ENCODE measurements at places on chromosomes 12 and 14.
A peak's percentile ranks its signal among the peaks of the same experiment; 100 is the strongest.

DNA sequence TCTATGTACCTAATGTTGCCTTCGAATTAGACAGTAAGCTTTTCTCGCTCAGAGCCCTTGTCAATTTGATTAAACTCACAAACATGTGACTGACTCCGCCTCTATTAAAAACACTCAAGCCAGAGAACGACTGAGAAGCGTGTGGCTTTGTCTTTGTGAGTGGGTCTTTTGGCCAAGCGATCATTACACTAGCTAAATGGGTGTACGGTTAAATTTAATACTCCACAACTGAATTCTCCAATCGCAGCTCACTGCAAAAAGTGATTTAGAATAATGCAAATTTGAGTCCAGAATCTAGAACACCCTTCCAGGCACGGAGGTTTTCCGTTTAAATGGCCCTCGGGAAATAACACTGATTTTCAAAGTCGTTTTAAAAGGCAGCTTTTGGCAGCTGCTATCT lies 253.7 kb downstream of the EFCAB11 start:
- DNase-seq = no peak

- DNase-seq = no peak
Measured at GRCh38 chr14:103067231-103067954, 10.0 kb upstream of the CDC42BPB start.

GRCh38 chr12:12095021-12095420 lies 24.3 kb downstream of the BCL2L14 start:
- DNase-seq = no peak

GRCh38 chr12:50520416-50521207 lies 15.8 kb downstream of the DIP2B start:
- no peak for DNase-seq

DNA sequence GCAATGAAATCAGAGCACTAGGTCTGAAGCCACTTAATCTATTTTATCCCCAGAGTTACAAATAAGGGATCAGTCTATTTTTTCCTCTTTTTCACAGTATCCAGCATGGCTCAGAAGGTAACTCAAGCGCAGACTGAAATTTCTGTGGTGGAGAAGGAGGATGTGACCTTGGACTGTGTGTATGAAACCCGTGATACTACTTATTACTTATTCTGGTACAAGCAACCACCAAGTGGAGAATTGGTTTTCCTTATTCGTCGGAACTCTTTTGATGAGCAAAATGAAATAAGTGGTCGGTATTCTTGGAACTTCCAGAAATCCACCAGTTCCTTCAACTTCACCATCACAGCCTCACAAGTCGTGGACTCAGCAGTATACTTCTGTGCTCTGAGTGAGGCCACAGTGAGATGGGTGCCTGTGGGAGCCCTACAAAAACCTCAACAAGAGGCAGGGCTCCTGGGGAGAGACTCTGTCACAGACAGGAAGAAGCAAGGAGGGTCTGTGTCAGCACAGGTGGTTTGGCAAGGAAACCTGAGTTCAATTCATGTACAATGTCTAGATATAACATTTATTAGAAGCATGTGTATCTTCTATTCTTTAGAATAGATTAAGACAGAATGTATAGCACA lies 334.3 kb upstream of the OR4E1 start:
- DNase-seq = no peak

GRCh38 chr14:91388551-91388975 lies 29.1 kb downstream of the CCDC88C start:
- DNase-seq = no peak

DNA sequence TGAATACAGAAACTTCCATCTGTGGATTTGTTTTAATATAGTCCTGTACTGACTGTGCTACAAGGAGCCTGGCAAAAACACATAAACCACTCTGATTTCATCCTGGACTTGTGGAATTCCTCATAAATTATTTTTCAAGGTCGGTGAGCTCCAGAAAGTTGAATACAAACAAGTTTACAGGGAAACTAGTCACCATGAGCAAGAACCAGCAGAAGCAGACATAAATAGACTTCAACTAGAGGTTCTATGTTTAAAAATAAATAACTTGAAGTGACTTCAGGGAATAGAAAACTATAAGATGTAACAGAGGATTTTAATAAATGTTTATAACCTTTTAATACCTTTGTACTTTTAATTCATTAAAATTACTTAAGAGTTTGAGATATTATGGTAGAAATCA lies 63.5 kb downstream of the EFCAB11 start:
- no peak for DNase-seq

GRCh38 chr14:21385188-21385904 lies 1.5 kb upstream of the SUPT16H start:
- DNase-seq = no peak

GRCh38 chr12:125249932-125250331 lies 184.7 kb downstream of the AACS start:
- no peak for DNase-seq

DNA sequence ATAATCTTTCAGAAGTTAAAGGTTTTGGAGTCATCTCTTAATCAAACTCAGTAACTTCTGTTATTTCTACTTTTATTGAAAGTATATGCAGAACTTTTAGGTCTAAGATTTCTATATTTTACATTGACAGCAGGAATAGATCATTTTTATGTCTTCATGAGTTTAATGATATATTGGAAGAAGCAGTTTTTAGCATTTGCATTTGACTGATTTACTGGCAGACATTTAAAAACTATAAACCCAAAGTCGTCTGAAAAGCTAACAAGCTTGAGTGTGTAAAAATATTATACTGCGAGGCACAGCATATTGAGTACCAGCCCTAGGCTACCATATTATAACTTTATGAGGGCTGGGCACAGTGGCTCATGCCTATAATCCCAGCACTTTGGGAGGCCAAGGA lies 214.0 kb upstream of the GARIN2 start:
- no peak for DNase-seq

- no peak for DNase-seq
Measured at GRCh38 chr14:52060080-52060479, 8.8 kb downstream of the NID2 start.

DNA sequence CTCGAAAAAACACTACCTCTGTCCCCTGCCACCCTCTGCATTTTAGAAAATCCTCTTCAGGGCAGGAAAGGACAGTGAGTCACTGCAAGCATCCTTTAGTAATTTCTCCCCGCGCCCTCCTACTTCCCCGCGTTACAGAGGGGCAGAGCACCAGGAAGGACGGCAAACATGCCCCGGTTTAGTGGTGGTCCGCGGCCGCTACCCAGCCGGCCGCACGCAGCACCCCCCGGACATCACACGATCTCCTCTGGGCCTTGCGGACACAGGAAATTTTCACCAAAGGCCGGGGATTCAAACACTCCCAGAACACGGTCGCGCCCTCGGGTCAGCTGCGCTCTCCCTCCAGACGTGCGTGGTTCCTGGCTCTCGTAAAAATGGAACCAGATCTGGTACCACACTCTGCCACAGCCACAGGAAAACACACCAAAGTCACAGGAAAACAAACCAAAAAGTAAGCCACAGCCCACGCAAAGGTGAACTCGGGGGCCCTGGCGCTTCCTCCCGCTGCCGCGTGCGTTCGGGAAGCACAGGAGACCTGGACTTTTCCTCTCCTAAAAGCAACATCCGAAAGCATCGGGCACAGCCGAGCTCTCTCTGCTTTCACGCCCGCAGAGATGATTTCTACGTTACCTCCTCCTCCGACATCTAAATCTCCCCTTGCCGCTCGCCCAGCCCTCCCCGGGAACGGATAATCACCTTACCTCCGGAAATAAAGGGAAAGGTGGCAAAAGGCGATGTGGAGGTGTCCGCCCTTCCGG lies 839 bp downstream of the SLC38A1 start:
- DNase-seq = peak; percentile 11

DNA sequence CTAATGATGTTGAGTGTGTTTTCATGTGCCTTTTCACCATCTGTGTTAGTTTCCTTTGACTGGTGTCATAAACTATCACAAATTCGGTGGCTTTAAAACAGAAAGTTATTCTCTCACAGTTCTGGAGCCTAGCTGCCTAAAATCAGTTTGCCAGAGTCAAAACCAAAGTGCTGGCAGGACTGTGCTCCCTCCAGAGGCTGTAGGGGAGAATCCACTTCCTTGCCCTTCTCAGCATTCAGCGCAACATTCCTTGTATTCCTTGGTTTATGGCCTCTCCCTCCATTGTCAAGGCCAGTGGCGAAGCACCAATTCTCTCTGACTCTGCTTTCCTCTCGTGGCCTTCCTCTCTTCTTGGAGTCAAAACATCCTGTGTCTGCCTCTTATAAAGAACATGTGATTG lies 174.2 kb upstream of the PDE3A start:
- no peak for DNase-seq

- no peak for DNase-seq
Measured at GRCh38 chr12:68451261-68452077, 119.3 kb upstream of the MDM1 start.

- no peak for DNase-seq
Measured at GRCh38 chr14:93319958-93320357, 12.9 kb downstream of the BTBD7 start.

DNA sequence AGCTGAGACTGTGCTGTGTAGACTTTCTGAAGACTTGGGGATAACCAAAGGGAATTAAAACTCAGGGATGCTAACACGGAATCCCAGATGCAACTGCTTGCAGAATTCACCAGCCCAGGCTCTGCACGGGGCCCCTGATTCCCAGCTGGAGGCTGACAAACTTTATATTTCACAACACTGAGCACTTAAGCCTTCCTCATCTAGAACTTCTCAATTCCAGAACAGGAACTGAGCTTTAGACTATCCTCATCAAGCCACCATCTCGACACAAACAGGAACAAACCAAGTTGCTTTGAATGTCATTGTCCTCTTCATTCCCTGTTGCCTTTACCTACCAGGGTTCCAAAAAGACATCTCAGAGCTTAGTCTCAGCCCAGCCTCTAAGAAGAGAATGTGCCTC lies 22.2 kb downstream of the CCDC63 start:
- no peak for DNase-seq

GRCh38 chr12:4562034-4562657 lies at the start of gene DYRK4:
Gene DYRK4 (plus strand): TSS chr12:4562208. CDS start chr12:4562246, 38 bp downstream.
- no peak for DNase-seq

- no peak for DNase-seq
Measured at GRCh38 chr12:83040339-83040738, 353.6 kb downstream of the TMTC2 start.

- DNase-seq = no peak
Measured at GRCh38 chr12:82757656-82758055, 71.0 kb downstream of the TMTC2 start.

DNA sequence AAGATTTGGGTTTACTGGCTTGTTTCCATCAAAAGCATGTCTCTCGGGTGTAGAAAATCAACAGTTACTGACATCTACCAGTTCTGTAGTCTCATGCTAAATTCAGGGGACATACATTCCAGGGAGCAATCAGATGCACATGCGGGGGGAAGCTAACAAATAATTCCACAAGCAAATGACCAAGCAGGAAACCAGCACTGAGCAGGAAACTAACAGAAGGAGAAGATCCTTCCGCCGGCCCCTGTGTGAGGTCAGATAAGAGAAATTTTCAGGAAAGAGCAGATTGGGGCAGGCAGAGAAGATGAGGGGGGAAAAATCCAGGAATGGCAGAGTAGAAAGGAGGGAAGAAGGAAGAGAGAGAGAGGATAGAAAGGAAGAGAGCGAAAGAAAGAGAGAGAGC lies 127.6 kb upstream of the TMCC3 start:
- no peak for DNase-seq

DNA sequence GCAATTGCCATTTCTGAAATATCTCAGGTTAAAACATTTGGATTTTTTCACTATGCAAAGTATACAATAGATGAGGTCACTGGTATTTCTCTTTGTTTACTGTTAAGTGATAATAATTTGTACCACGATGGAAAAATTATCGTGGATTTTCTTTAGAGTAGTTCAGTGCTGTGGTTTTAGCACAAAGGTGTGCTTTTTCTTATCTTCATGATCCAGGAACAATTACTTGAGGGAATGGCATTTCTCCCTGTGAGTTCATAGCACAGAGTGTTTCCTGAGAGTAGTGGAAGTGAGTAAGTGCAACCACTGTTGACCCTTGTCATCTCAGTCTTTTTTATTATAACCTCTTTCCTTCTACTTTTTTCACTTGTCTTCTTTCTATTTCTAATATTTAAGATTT lies 86.8 kb downstream of the FGD4 start:
- no peak for DNase-seq

DNA sequence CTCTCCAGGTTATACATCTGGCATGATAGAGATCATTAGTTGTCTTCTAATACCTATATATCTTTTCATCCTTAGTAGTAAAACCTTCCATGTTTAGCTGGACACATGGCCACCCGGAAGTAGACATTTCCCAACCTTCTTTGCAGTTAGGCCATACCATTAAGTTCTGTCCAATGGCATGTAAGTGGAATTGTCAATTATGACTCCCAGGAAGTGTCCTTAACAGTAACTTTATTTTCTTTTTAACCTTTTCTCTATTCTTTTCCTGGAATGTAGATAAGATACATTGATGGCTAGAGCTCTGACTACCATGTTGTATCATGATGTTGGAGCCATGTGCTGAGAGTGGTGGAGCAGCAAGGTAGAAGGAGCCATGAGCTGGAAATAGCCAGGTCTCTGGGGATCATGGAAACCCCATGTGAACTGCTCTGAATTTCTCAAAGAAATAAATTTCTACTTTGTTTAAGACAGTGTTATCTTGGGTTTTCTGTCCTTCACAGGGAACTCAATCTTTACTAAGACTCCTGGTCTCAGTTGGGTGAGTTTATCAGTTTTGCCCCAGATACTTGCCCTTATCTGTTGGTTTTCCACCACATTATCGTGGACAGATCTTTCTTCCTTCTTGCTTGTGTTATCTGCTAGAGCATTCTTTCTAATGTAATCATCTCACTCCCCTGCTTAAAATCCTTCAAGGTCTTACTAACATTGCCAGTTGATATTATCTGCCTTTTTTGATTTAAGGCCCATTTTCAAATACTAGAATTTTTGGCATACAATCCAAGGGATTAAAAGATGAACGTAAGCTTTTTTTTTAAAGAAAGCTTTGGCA lies 5.1 kb upstream of the LTA4H start:
- no peak for DNase-seq

GRCh38 chr14:30287579-30288445 lies 271.1 kb upstream of the G2E3 start:
- no peak for DNase-seq

GRCh38 chr12:124340080-124340900 lies 45.4 kb downstream of the RFLNA start:
- DNase-seq = no peak

- no peak for DNase-seq
Measured at GRCh38 chr12:123005081-123005626, 24.7 kb downstream of the ARL6IP4 start.

DNA sequence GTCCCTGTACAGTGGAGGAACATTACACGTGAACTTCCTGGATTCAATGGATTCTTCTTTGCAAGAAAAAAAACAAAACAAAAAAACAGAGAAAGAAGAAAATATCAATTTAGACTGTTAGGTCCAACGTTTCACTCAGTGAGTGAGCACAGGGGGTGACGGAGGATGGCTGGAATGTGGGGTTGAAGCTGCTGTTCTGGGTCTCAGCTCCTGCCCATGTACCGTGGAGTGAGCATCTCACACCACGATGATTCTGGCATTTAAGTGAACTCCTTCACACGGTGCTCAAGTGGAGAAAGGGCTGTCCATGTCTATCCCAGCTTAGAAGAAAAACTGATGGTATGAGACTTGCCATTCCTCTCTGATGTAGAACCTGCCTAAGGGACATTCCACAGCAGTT lies 23.2 kb downstream of the CCND2 start:
- DNase-seq = no peak

- no peak for DNase-seq
Measured at GRCh38 chr12:101924618-101925017, 47.2 kb downstream of the DRAM1 start.

- no peak for DNase-seq
Measured at GRCh38 chr14:104979758-104980610, 1.8 kb upstream of the AHNAK2 start.
